ENCODE measurements at places on chromosomes 2 and 18.

- no peak overlapping the region for H3K4me3 ChIP-seq
- no peak overlapping the region for H3K27ac ChIP-seq
- no peaks in the 10 kb centered on the region for H3K4me1 ChIP-seq
Measured at GRCh38 chr2:228838819-228839218, 432.3 kb downstream of the PID1 start.

- H3K27ac ChIP-seq: no peak overlapping the region
- H3K36me3 ChIP-seq: no peaks in the 10 kb centered on the region
- no peaks in the 10 kb centered on the region for H3K4me1 ChIP-seq
Measured at GRCh38 chr2:100485396-100485795, 15.1 kb downstream of the NMS start.

GRCh38 chr2:46970334-46971288 is 55.0 kb upstream of the MCFD2 start:
- no peak for DNase-seq
- peaks cover 2% of the 10 kb centered on the region for H3K4me1 ChIP-seq
- no peak overlapping the region for H3K27ac ChIP-seq
- no peaks in the 10 kb centered on the region for H3K27me3 ChIP-seq
- no peak overlapping the region for H3K4me3 ChIP-seq

DNA sequence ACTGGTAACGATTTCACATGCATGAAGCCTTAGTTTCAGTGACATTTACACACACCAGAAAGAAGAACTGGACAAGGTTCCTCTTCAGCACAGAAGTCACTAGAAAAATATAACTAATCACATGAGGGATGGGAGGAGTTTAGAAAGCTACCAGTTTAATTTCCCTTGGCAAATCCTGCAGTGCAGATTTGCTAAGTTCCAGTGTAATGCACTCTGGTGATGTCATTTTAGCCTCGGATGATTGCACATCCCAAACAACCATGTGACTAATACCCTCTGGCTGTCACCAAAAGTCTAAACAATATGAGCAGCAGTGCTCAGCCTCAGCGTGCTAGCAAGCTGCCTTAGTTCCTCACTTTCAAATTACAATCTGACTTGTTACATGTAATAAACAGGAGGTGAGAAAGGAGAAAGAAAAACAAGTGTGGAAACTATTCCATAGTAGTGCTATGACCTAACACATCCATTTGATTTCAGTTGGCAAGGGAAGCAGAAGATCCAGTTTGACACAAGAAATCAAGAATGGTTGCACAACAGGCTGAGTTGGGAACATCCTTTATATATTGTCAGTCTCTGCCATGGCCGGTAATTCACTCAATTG is 35.3 kb upstream of the PPP1CB start:
- no peaks in the 10 kb centered on the region for H3K27me3 ChIP-seq
- H3K4me3 ChIP-seq: no peak overlapping the region
- H3K27ac ChIP-seq: no peak overlapping the region
